Germinal center (tissue), 1 donor: ENCODE measurements at places on chromosomes 6 and 20.

DNA sequence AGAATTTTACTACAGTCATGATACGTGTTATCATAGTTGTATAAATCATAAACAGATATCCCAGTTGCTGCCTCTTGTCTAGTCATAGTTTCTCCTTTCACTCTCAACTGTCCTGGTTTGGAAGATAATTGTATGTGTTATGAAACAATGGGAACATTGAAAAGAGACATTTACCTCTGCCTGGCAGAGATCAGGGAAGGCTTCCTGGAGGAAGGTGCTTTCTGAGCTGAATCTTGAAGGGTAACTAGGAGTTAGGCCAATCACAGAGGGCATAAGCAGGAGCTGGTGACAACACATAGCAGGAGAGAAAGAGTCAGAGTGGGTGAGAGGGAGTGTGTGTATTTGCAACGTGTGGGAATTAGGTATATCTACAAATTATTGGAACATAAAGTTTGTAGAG is 5.4 kb downstream of the ASXL1 start:
- no peak for DNase-seq

DNA sequence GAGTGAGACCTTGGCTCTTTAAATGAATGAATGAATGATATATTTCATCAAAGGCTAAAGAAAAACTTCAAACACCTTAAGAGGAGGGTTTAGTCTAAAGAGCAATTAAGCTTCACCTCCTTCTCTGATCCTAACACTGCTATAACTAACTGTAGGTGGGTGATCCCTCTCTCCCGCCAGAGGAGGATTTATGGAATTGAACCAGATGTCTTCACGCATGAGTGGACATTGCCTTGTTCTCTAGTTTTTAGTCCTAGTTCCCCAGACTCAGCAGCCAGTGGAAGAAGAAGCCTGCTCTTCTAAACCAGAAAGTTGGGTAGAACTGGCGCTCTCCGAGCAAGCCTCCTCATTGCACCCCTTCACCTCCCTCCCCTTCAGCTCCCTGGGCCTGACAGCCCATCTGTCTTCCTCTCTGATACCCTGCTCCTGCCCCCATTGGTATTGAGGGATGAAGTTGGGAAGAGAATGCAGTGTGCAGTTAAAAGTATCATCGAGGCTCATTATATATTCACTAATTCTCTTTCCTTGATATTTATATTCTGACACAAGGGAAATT is 142.7 kb downstream of the ARID1B start:
- DNase-seq, result no peak

GRCh38 chr20:33669224-33669623 is 2.5 kb downstream of the ACTL10 start:
- no peak for DNase-seq

DNA sequence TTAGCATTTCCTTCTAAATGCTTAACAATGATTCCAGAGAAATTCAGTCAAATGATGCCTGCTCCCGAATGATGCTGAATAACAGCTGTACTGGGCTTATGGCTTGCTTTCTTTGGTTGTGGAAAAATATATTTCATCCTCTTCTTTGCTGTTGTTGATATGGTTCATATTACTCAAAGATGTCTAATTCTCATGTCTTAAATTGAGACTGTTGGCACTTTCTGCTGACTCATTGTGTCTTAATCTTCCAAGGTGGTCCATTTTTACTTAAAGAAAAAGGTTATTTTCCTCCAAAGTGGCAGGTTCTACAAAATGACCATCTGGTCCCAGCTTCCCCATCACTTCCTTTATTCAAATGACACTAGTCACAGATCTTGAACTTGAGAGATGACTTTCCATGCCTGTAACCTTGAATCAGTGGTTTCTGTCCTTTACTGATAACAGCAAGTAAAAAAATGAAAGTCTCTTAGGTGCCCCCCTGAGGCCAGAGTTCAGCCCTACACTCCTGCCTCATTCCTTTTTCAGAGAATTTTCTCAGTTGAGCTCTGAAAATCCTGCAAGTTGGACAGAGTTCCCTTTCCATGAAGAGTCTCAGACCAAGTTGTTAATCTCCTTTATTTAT is 6.9 kb downstream of the SNAP25 start:
- no peak for DNase-seq

DNA sequence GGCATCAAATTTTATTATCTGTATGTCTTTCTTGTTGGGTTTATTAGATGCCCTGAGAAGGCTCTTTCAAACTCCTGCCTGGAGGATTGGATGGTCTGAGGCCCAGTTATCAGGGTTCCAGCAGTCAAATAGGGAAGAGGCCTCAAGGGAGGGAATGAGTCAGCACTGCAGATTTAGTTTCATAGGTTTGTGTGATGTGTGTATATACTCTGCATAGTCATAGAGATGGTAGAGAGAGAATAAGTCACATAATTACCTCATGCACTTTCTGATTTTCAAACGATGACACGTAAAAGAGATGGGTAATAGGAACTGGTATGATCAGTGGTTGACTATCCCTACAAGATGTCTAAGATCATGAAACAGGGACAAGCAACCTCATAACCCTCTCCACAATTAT is 82.1 kb downstream of the ADAT2 start:
- DNase-seq, result no peak

DNA sequence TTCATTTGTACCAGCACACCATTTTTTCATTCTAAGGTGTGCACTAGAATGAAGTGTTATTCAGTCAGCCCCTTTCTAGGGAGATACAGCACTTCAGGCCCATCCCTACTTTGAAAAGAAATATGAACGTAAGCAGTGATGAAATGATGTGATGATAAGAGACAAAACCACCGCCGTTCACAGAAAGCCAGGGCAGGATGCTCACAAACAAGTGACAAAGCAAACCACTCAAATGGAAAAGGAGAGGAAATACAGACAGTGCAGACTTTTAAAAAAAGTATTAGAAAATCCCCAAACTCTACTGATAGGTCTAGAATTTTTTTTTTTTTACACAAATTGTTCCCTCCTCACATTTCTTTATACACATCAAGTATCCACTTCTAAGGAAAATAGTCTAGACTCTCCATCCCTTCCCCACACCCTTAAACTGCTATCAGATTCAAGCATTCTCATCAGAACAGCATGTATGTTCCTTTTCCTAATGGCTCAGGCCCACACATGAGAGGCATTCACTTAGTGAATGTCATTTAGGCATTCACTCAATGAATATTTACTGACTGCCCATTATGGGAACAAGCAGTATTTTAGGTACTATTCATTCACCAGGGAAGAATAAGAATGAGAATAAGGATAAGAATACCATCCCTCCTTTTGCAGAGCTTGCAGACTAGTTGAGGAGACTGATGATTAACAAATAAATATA is 243.5 kb downstream of the GMPR start:
- DNase-seq, result no peak
